ENCODE measurements at places on chromosomes 12 and 14.
A peak's percentile ranks its signal among the peaks of the same experiment; 100 is the strongest.

DNA sequence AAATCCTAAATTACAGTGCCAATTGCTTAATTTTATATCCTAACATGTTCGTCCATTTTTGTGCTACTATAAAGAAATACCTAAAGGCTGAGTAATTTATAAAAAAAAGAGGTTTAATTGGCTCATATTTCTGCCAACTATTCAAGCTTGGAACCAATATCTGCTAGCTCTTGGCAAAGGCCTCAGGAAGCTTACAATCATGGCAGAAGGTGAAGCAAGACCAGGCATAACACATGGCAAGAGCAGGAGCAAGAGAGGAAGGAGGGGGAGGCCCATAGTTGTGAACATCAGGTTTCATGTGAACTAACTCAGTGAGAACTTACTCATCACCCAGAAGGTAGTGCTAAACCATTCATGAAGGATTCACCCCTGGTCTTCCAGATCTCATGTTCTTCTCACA is 494.3 kb downstream of the CCER1 start:
- DNase-seq: no peak

DNA sequence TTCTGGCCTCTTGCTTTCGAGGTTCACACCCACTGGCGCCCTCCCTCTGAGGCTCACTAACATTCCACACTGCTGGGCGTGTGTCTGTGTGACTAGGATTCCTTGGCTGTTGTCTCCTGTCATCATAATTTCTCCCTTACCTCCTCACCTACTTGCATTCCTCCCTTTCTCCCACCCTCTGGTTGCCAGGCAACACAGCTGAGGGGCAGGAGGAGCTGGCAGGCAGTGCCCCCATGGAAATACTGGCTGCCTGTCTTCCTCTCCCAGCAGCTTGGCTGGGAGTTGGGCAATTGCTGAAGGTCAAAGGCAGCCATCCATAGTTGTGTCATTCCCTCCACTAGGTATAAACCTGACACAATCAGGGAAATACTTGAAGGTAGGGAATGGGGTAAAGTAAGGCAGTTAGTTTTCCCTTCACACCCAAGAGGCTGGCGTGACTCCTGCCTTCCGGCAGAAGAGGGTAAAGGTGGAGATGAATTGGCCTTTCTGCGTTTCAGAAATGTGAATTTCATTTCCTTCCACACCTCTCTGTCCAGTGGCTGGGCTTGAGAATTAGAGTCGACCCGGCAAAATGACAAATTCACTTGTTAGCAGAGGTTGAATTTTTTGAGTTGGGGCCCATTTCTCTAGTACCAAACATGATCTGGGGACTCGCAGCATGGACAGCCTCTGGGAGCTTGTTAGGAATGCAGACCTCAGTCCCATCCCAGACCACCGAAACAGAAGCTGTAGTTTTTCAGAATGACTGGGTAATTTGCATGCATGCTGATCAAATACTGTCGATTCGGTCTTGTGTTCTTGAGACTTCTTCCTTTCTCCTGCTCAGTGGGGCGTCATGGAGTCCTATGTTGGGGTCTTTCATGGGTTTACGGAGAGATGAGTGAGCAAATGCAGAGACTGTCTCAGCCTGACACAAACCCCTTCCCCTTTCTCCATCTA is 24.3 kb upstream of the EMP1 start:
- DNase-seq: no peak

- DNase-seq: peak; percentile 5
These were observed 815 bp downstream of the NID2 start for GRCh38 chr14:52067873-52068614.

DNA sequence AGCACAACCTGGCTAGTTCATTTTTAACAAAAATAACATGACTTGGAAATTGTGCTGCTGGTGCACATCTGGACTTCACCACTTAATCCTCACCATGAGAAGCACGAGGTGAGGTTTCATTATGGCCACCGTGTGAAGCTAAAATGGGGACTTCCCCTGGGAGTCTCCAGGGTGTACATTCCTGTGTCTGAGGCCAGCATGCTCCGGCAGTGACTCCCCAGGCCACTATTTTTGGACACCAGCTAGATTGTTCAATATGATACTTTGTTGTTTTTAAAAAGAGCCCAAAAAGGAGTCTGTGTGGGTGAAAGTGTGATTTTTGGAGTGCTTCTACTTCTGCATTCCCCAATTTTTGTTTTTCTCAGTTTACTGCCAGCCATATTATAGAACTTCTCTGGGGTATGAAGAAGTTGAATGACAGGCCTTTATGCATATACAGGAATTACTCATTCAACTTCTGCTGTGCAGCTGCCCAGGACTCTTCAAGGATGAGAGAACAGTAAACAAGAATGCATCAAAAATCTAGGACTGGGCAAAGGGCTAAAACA is 16.9 kb upstream of the AICDA start:
- no peak for DNase-seq

- no peak for DNase-seq
These were observed 107.1 kb downstream of the GPR135 start for GRCh38 chr14:59358102-59358501.

DNA sequence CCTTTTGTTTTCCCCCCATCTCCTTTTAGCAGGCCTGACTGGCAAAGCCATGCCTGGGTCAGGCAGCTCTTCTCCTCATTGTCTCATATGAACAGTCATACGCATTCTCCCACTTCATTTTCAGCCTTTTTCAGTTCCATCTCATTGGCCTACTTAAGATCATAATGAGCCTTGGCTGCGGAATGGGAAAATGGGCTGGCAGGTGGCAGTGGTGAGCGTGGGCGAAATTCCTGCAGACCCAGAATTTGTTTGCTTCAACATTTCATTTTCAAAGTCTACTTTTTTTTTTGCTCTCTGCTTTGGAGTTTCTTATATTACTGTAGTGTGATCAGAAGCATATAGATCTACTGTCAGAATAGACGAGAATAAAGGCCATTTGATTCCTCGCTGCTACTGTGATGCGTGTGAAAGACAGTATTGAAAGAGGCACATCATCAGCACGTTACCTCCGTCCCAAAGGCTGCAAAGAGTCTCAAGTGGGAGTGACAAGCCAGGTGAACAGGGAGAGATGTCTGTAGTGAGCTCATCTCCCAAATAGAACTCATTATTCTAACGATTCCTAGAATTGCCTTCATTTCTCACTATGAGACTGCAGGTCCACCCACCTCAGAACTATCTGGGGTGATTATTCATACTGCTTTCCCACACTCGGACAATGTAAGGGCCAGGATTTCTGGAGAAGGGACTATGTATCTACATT is 73.7 kb downstream of the TBK1 start:
- no peak for DNase-seq

DNA sequence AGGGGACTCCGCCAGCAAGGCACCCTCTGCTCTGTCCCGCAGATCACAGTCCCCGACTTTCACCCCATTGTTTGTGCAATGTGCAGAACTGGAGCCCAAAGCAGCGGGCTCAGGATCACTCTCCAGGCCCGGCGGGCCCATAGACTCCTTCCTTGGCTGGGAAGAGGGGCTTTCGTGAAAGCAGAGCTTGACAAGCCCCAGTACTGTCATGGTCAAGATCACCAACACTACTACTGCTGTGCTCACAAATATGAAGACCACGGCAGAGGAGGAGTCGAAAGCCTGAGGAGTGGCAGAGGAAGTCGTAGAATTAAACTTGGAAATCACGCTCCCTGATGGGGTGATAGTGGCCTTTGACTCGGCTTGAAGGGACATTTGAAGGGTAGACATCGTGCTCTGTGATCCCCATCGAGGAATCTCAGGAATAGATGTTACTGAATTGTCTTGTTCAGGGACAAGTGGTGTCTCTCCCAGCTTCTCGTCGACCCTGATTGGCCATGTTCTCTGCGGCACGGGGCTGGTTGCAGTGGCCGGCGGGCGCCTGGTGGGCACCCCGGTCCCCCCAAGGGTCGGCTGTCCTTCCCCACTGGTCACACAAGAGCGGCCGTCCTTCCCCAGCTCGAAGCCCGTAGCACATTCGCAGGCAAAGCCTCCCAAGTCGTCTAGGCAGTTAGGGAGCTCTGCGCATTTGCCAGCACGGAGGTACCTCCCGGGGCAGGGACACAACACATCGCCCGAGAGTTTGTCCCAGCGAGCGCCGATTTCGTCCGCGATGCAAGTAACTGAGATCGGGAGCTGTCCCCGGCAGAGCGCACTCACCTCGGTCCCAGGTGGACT is 1.1 kb downstream of the CLEC14A start:
- no peak for DNase-seq

- DNase-seq: no peak
These were observed 59.8 kb upstream of the TBPL2 start for GRCh38 chr14:55500219-55500701.

DNA sequence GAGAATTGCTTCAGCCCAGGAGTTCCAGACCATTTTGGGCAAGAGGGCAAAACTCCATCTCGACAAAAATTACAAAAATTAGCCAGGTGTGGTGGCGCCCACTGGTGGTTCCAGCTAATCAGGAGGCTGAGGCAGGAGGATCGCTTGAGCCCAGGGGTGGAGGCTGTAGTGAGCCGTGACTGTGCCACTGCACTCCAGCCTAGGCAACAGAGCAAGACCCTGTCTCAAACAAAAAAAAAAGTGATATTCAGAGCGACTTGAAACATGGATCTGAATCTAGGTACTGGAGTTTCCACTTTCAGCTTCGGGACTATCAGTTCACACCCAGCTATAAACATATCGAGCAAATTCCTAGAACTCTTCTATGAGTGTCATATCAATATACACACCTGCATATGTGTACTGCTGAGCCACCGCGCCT is 16.3 kb upstream of the RNF34 start:
- no peak for DNase-seq

DNA sequence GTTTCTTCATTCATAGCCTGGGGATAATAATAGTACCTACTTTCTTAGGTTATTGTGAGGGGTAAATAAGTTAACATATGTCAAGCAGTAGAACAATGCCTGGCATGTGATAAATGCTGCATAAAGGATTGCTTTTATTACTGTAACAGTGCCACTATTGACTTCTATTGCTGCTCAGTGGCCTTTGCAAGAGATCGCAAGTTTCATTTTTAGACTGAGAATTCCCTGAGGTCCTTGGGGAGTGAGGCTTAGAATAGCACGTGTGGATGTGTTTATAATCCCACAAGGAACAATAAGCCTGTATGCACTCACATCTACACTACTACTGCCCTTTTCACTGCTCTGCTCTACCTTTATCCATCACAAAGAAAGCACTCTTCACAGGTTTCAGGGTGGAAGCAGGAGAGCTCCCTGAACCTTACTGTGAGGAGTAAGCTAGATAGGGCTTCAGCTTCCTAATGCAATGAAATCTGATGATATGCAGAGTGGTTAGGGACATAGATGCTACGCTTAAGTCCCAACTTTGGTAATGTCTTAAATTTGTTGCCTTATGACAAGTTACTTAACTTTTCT is 302.6 kb downstream of the SNAPC1 start:
- DNase-seq: no peak

DNA sequence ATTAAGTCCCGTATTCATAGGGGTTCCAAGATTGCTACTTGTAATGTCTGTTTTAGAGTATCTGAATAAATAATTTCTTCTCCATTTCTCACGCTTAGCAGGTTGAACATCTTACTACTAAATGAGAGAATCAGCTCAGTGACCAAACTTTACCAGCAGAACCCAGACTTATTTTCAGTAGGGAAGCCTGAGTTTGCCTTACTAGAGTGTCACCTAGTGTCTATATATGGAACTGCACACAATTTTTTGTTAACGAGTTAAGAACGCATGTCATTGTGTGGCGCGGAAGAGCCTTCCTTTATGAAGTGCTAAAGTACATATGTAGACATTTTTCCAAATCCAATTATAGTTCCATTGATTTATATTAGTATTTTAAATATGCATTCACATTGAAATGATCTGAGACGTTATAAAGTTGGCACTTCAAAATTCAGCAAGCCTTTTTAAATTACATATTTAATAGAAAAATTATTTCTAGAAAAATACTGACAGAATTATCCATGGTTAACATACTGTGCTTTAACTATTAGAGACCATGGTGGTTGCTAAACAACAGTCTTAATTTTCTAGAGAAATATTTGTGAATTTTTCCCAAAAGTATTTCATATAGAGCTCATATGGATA is 88.3 kb downstream of the RPS29 start:
- DNase-seq: no peak

DNA sequence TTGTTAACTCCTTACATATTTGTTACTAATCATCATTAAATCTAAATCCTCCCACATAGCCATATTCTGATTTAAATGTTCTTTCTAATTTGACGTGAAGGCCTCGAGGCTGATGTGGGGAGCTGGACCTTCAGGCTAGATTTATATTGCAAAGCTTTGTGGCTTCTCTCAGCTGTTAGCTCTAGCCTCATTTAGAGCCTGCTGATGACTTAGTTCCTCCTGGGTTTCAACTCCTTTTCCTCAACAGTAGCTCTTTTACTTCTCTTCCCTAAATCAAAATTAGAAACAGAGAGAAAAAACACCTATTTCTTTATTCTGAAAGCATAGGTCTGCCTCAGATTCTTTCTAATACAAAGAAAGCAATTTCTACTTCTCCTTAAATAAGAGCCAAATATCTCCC is 477.5 kb upstream of the CCDC196 start:
- DNase-seq: no peak

DNA sequence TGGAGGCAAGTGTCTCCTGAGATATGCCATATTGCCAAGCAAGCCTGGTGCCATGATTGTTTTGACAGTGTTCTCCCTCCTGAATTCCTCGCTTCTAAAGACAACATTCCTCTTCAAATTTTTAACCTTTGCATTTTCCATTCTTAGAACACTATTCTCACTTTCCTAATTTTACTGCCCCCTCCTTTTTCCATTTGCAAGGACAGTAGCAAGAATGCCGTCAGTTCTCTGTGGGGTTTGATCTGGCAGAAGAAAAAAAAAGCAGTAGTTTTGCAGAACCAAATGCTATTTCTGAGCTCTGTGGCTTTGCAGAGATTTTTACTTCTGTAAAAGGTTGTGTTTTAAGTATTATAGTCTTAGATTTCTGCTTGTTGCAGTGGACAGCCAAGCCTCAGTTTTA is 295.2 kb downstream of the NUAK1 start:
- DNase-seq: no peak

- peak; percentile 31 for DNase-seq
These were observed 157.5 kb upstream of the HIF1A start for GRCh38 chr14:61537563-61538463.

DNA sequence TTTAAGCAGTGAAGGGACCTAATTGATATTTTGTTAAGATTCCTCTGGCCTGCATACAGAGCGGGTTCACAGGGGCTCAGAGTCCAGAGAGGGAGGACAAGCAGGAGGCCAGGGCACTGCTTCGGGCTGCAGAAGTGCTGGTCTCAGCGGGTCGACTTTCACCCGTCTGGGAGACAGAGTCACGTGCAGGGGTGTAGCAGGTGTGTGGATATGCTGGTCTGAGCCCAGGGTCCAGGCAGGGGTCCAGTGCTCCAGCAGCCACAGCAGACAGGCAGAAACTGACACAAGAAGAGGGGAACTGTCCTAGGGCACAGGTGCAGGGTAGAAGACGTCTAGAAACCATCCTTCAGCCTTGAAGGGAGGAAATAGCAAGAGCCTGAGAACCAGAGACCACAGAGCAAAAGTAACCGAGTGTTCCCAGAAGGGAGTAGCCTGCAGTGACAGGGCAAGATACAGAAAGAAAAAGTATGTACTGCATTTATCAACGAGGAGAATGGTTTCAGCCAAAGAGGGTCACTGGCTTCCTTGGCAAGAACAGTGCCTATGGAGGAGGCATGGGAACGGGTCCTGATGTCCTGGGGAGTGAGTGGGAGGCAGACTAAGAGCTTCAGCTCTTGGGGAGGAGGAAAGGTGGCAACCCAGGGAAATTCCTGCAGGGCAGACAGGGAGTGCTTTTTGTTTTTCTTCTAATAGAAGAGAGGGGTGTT is 28.7 kb downstream of the FBXO21 start:
- DNase-seq: no peak

GRCh38 chr14:24013654-24014514 is 25.2 kb downstream of the DHRS4L2 start:
- no peak for DNase-seq
